ENCODE measurements at places on chromosomes 6 and 20.

DNA sequence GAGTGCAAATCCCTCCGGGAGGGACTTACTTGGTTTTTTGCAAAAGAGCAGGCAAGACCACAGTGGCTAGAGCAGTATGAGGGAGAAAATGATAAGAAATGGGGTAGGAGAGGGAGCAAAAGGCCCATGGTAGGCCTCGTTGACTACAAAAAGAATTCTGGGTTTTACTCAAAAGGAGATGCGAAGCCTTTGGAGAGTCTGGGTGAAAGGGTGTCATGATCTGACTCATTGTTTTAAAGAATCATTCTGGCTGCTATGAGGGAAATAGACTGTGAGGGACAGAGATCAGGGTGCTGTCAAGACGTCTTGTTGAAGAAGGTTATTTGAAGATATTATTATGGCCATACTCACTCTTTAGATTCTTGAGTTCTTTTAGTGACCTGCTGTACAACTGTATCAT lies 13.0 kb downstream of the TBC1D32 start:
- DNase-seq: no peak

- DNase-seq: no peak
Measured at GRCh38 chr6:134678436-134678889, 271.4 kb downstream of the ALDH8A1 start.

- no peak for DNase-seq
Measured at GRCh38 chr6:17932330-17932852, 55.0 kb downstream of the KIF13A start.

- no peak for DNase-seq
Measured at GRCh38 chr6:14575961-14576360, 458.4 kb downstream of the CD83 start.

DNA sequence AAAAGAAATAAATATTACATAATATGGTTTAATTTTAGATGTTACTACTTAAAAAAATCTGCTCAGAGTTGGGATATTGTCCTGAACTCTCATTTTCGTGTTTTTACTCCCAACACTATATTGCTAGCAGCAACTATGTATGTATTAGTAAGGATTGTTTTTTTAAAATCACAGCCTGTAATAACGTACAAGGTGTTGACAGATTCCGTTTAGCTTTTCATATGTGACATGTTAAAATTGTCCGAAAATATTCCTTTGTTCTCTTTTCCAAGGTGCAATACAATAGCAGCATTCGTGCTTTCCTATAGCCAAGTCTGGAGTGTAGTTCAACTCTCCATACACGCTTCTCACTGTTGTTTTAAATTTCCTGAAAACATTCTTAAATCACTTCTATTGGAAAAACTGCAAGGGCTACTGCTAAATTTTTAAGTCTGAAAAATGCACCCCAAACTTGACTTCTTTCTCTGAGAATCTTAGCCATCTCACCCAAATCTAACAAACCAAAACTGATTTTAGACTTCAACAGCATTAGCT lies 59.0 kb upstream of the HFE start:
- DNase-seq: no peak
